Cardiac septum (tissue), 1 donor: ENCODE measurements at places on chromosomes 6 and 20. TPM values are rescaled to one million over a fixed set of nuclear protein-coding genes. Genes with fewer than 3 reads are reported as not detected.

GRCh38 chr6:33834401-33835392 is 30.9 kb upstream of the MLN start:
- DNase-seq: no peak

MUCL3 gene
- total RNA-seq: not detected

DNA sequence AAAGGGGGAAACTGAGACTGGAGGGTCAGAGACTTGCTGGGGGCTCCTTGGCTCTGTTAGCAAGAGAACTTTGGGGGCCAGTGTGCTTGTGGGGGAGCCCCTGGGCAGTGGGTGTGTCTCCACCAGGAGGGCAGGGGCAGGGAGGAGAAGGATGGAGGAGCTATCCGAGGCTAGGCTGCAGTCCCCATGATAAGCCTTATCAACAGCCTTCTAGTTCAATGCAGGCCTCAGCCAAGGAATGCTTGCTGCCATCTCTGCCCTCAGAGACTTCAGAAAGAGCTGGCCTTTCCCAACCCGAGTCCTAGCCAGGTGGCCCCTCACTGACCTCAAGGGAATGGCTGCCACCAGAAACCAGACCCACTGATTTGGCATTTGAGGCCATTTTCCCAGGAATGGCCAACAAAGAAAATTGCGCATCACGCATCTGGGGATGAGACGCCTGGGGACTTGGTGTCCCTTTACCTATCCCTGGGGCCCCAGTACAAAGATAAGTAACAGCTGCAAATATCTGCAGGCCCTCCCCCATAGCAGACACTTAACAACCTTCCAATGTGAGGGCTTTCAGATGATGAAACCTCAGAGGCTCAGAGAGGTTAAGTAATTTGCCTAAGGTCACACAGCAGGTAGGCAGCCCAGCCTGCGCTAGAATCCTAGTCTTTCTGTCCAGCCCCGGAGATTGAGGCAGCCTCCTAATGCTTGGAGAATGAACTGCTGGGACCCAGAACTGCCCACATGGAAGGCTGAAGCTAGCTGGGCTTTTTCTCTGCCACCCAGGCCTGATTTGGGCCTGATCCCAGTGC is 4.9 kb downstream of the TGM2 start:
- DNase-seq: no peak

DNA sequence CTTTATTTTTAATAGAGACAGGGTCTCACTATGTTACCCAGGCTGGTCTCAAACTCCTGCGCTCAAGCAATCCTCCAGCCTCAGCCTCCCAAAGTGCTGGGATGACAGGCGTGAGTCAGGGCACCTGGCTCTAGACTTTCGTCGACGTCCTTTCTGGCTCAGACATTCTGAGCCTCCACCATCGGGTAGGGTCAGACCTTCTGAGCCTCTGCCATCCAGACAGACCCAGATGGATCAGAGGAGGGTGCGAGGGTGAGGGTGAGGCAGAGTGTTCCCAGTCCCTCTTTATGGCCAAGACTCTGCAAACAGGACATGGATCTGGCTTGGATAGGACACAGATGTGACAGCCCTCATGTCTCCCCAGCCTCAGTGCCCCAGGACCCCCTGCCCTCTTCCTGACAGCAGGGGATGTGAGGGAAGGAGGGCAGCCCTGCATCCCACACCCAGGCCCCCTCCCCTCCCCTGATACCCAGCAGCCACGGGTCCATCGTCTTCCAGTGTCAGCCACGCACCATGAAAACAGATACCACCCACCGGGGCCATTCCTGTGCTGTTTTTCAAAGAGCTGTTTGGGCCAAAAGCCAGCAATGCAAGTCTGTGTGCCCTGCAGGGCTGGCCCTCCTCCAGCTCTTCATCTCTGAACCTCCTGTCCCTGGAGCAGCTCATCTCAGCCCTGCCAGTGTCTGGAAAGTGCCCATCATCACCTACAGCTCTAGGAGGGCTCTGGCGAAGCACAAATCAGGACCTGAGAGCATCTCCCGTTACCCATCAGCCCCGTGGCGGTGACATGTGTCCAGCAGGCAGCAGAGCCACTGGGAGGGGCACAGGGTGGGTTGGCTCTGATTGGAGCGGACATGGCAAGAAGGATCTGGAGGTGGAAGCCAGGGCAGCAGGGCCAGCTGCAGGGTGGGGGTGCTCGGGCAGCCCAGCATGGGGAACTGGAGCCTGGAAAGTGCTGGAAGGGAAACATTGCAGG is 208.4 kb downstream of the PREX1 start:
- no peak for DNase-seq

DNA sequence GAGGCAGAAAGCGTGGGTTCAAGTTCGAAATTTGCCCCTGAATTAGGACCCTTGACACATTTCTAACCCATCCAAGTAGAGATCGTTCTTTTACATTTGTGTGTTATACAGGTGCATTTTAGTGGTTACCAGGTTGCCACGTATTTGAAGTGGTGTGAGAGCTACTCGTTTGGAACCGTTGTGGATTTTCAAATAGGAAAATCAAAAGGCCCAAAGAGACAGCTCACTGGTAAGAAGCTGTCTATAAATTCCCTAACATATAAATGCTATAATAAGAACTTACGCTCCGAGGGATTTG is 1.6 kb upstream of the REV3L start:
- no peak for DNase-seq

GRCh38 chr20:50113420-50114224 is 672 bp upstream of the UBE2V1 start:
- DNase-seq: no peak

- no peak for DNase-seq
Measured at GRCh38 chr6:43865932-43866645, 96.1 kb downstream of the VEGFA start.

NUDT3 gene
- total RNA-seq: 38.2 TPM

GLP1R gene
- 0.08 TPM for total RNA-seq

DNA sequence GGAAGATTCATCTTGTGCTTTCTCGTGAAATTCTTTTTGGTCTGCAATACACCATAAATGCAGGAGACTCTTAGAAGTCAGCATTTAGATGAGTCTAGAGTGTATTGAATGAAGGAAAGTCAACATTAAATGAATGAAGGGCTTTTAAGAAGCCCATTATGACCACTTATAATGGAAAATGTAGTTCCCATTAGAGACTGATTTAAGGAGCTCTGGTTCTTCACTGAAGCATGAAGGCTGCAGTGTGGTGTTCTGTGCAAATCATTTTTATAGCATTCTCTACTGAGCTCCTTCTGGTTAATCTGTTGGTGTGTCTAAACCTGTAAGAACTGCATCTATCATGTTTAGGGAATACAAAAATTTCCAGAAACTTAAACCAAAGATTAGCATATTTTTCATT is 19.7 kb downstream of the NCOA7 start:
- no peak for DNase-seq

DNA sequence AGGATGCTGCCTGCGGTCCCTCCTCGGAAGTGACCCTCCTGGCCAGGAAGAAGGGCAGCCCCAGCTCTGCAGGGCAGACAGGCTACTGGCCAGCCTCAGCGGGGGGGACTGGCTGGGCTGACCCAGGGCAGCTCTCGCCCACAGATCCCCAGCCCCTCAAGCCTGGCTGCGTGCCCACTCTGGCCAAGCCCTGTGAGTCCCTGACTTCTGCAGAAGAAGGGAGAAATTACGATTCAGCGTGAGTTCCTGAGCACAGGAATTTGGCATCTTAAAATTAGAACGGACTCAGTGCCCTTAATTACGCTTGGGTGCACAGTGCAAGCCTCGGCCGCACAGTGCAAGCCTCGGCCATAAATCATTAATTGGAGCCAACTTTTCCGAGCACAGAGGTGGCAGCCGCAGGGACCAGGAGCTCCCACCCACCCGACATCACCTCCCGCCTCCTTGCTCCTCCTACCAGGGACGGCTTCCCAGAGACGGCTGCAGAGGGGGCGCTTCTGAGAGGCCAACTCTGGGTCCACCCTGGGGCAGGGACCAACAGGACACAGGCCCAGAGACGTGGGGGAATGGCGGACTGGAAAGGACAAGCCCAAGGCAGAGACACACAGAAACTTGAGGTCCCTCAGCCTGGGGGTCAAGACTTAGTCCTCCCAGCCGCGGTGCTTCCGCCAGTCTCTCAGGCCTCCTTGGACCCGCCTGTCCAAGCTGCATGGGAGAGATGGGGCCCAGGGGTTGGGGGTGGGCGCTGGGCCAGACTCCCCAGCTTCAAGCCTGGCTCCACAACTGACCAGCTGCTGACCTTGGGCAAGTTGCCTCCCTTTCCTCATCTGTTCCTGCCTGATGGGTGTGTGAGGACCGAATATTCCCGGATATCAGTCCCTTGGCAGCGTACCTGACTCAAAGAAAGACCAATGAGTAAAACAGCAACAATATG is 165.4 kb downstream of the TAF4 start:
- DNase-seq: no peak

GRCh38 chr6:29976588-29977424 is 34.5 kb downstream of the HLA-A start:
- peak; percentile 94 for DNase-seq

GRCh38 chr6:165056292-165056691 is 253.1 kb downstream of the C6orf118 start:
- no peak for DNase-seq
